ENCODE measurements at places on chromosomes 3 and 15. TPM values are rescaled to one million over a fixed set of nuclear protein-coding genes. Genes with fewer than 3 reads are reported as not detected.

The GOLGA6A gene
- total RNA-seq: 0.32 TPM

The CSPG5 gene
- 1.3 TPM for total RNA-seq

The C3orf20 gene
- 0.02 TPM for total RNA-seq

The SAMD7 gene
- total RNA-seq: not detected

The SEMA6D gene
- not detected for total RNA-seq

All from A549 treated with dexamethasone at 1 μM for 4 hours (cell line).